SK-N-DZ (cell line): ENCODE measurements at places on chromosomes 2 and 18.

DNA sequence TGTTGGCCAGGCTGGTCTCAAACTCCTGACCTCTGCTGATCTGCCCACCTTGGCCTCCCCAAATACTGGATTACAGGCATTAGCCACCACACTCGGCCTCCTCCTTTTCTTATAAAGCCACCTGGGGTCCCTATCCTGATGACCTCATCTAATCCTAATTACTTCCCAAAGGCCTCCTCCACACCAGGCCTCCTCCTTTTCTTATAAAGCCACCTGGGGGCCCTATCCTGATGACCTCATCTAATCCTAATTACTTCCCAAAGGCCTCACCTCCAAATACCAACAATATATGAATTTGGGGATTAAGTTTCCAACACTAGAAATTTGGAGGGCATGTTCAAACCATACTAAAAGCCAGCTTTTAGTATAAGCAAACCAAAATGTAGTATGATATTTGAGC is 9.7 kb upstream of the RMC1 start:
- DNase-seq: no peak

GRCh38 chr2:200137691-200138090 is 168.8 kb upstream of the SPATS2L start:
- DNase-seq: no peak

DNA sequence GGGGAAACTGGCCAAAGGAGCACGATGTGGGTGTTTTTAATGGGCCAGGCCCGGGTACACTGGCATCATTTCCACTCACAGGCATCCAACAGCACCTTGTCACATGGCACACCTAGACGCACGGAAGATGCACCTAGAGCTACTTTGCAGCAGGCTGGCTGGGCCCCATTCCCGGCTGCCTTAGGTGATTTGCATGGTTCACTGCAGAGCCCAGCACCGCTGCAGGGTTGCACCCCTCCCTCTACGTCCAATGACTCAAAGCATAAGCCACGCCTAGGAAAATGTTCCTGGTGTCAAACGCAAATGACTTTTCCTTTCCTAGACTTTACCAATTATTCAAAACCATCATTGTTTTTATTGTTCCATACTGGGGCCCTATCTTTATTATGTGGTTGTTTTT is 222.9 kb downstream of the EIPR1 start:
- no peak for DNase-seq

GRCh38 chr2:219165058-219165911 is 4.5 kb downstream of the SLC23A3 start:
- DNase-seq: no peak

GRCh38 chr2:32783469-32783868 is 155.6 kb downstream of the TTC27 start:
- DNase-seq: no peak
